Cerebellar cortex (tissue), 1 donor: ENCODE measurements at places on chromosomes 1 and 21.

GRCh38 chr21:36425286-36425685, 40.1 kb downstream of the CHAF1B start:
- DNase-seq = no peak

DNA sequence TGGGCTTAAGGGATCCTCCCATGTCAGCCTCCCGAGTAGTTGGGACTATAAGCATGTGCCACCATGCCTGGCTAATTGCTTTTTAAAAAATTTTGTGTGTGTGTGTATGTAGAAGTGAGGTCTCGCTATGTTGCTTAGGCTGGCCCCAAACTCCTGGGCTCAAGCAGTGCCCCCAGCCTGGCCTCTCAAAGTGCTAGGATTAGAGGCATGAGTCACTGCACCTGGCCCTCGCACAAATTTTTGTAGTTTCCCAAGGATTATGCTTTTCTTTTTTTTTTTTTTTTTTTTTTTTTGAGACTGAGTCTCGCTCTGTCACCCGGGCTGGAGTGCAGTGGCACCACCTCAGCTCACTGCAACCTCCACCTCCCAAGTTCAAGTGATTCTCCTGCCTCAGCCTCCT, 144.4 kb upstream of the HNRNPU start:
- no peak for DNase-seq

- DNase-seq = no peak
Measured at GRCh38 chr1:199163267-199163666, 524.4 kb downstream of the PTPRC start.

- peak; percentile 32 for DNase-seq
Measured at GRCh38 chr1:22428672-22429071, 23.0 kb upstream of the ZBTB40 start.

DNA sequence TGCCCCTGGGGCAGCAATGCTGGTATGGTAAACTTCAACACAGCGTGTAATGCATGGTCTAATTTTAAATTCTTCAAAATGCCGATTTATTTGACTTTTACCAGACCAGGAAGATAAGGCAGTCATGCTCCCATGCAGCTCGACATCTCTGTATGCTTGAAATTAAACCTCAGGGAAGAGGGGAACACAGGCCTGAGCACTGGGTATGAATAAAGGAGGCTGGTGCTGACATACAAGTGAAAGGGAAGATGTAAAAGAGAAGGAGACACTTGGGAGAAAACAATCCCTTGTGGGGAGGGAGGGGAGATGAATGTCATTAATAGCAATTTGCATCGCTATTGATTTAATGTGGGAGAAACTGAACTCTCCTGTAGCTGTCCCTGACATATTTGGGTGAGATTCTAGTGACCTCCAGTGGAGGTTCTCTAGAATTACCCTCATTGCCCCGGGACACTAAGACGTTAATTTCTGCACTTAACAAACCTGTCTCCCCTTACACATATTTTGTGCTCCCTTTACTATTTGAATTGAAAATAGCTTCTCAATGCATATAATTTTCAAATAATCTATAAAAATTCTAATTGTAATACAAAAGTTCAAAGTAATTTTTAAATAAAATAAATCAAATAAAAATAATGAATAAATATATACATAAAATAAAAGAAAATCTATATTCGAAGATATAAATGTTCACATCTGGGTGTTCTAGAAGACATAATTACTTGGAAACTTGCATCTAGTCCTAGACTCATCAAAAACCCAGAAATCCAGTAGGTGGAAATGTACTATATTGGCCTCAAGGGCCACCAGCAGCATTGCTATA, 283.1 kb downstream of the LMX1A start:
- peak; percentile 36 for DNase-seq

GRCh38 chr1:204081791-204082513, 9.0 kb downstream of the SOX13 start:
- DNase-seq = no peak

DNA sequence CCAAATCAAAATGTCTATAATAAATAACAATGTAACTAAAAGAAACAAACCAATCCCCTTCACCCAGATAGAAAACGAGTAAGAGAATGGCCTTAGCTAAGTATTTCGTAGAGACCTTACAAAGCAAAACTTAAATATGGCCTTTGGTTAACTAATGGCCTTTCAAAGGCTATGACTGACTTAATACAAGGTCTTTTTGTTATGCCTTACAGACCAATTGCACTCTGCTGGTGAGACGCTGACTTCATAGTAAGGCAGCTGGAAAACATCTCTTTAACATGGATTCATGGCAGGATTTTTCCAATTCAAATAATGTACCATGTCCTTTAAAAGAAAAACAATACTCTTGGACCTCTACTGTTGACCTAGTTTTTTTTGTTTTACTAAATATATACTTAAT, 15.8 kb upstream of the TBCE start:
- no peak for DNase-seq

- peak; percentile 34 for DNase-seq
Measured at GRCh38 chr1:31626223-31627207, 9.0 kb downstream of the HCRTR1 start.

DNA sequence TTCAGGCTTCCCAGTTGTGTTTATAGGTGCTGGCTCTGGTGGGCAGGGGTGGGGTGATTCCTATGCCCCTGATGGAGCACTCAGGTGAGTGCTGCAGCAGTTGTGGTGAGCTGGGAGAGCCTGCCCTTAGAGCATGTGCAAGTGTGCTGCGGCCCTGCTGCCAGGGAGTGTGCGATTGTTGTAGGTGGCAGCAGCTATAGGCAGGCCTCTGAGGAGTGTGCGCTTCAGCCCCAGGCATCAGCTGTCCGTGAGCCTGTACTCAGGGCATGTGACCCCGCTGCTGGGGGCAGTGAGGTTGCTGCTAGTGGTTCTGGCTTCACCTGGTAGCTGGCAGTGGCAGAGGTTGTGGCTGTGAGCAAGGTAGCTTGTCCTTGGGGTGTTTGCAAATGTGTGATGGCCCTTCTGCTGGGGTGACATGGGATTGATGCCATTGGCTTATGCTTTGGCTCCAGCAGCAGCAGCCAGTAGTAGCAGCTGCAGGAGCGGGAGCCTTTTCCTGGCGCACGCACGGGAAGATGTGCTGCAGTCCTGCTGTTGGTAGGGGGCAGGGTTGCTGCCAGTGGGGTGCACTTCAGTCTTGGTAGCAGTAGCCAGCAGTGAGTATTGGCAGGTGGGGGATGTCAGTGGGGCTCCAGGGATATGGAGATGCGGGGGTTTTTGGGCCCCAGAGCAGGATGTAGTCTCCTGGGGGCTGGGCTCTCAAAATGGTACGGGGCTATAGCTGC, 37.7 kb downstream of the SYCP1 start:
- no peak for DNase-seq

GRCh38 chr1:209748620-209749019, 7.2 kb upstream of the TRAF3IP3 start:
- DNase-seq = no peak

GRCh38 chr1:151273924-151274466, 8.1 kb upstream of the ZNF687 start:
- DNase-seq = no peak

DNA sequence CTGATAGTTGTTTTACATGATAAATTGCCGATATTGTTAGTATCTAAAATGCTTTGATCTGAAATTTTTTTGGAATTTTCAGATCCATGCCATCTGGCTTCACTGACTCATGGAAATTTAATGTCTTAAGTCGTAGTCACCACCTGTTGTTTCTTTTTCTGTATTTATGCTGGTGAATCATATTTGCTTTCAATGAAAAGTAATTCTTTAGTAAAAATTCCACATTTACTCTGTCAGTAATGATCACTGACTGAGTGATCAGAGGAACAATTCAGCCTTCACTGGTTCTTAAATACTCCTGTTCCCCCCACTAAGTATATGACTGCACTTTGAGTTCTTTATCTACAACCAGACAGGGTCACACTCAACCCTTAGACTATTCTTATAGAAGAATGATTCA, 185.6 kb upstream of the NRIP1 start:
- DNase-seq = no peak

- DNase-seq = no peak
Measured at GRCh38 chr21:36159356-36159921, 2.8 kb downstream of the DOP1B start.

DNA sequence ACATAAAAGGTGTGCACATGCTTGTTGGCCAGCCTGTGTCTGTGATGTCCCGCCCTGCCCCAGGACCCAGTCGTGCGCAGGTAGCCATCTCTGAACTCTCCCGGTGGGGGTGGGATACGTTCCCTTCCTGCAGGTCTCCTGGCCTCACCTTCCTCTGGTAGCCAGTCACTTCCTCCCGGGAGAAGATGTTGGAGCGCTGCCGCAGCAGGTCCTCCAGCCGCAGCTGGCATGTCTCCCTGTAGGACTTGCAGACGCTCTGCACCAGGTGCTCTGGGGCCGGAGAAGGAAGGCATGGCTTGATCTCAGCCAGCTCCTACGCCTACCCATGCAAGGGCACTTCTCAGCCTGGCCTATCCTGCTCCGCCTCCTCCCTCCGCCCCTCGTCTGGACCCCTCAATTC, 9.2 kb upstream of the LINGO4 start:
- no peak for DNase-seq

- DNase-seq = no peak
Measured at GRCh38 chr21:36708286-36709029, 9.5 kb downstream of the SIM2 start.

- peak; percentile 53 for DNase-seq
Measured at GRCh38 chr1:15975358-15975804, 520 bp downstream of the ZBTB17 start.

DNA sequence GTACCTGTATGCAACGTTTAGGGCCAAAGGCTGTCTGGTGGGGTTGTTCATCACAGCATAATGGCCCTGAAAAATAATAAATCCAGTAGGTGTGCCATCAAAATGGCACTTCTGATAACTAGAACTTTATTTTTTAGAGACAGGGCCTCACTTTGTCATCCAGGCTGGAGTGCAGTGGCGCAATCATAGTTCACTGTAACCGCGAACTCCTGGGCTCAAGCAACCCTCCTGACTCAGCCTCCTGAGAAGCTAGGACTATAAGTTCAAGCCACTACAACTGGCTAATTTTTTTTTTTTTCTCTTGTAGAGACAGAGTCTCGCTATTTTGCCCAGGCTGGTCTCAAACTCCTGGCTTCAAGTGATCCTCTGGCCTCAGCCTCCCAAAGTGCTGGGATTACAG, 4.7 kb downstream of the SNAPIN start:
- no peak for DNase-seq

- DNase-seq = no peak
Measured at GRCh38 chr1:28591708-28592320, at the start of gene RAB42. TSS of gene RAB42 (plus strand) at chr1:28592265. CDS start at chr1:28592512, 247 bp downstream.

GRCh38 chr1:24051206-24051945, 60.6 kb downstream of the MYOM3 start:
- DNase-seq = no peak

DNA sequence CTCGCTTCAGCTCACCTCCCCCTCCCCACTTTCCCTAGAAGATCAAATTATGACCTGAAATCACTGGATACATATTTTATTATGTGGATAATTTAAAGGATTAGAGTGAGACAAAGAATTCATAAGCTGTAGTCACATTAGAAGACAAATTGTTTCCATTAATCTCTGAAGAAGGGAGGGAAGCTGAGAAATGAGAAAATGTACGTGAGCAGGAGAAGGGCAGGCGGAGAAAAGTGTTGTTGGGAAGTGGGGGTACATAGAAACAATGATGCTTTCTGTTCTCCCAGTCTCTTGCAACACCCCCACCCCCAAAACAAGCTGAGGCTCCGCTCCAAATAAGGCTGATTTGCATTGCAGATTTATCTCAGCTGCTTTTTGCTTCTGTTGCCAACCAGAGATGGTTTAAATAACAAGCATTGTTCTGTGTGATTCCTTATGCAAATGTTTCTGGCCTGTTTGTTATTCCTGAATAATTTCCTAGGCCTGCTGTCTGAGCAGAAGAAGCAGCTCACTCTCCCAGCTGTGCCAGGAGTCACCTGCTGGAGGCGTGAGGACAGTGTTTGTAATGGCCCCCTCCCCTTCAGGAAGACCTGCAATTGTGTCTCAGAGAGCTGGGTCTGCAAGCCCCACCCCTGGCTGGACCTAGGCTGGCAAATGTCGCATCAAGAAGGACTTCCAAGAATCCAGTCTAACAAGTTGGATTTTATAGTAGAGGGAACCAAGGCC, 121.8 kb upstream of the TNR start:
- DNase-seq = peak; percentile 24

DNA sequence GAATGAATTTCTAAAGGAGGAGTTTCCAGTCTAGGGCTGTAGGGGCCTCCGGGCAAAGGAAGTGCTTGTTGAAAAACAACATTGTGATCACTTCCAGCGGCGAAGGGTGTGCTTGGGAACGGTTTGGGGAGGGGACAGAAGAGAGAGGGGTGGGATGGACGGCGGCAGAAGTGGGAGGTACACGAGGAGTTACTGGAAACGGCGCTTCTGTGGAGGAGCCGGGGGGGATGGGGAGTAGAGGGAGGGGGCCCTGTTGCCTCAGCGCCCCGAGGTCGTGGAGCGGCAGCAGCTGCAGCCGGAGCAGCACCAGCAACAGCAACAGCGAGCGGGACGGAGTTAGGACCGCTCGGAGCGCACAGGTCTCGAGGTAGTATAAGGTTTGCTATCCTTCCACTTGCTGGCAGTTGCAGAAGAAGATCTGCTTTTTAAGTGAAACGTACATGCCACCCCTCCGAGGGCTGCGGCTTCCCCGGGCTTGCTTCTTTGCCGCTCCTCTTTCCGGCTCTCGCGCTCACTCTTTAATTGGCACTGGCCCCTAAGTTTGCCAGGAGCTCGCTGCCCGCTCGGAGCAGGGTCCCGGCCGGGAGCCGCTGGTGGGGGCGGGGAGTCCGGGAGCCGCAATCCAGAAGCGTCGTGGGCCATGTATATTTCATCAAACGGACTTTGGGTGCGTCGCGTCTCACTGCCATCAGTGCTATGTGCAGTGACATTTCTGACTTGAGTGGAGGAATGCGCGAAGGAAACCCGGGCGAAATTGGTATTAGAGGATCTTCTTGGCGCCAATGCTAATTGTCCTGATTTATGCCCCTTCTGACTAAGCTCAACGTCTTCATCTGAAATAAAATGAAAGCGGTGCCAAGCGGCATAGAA, 771 bp upstream of the NTNG1 start:
- DNase-seq = peak; percentile 60

DNA sequence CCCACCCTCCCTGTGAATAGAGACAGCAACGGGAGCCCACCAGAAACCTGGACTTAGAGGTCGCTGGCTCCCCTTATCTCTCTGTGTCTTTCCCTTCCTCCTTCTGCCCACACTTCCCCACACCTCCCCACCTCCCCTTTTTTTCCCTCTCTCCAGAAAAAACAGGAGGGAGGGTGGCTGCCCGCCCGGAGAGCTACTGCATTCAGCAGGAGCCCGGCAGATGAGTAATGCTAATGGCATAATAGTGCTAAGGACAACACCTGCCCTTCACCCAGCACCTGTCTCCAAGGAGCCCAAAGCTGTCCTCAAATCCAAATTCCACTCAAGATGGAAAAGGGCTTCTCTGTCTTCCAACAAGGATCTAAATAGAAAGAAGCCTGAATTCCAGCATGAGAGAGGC, 11.4 kb upstream of the PRELP start:
- DNase-seq = no peak

- DNase-seq = no peak
Measured at GRCh38 chr1:66445492-66446181, 88.3 kb upstream of the SGIP1 start.

- DNase-seq = no peak
Measured at GRCh38 chr21:34537838-34538237, 25.8 kb upstream of the KCNE1 start.

GRCh38 chr1:51520700-51521248, 1.7 kb upstream of the EPS15 start:
- DNase-seq = no peak
